ENCODE measurements at places on chromosomes 4 and X. TPM values are rescaled to one million over a fixed set of nuclear protein-coding genes. Genes with fewer than 3 reads are reported as not detected.

DNA sequence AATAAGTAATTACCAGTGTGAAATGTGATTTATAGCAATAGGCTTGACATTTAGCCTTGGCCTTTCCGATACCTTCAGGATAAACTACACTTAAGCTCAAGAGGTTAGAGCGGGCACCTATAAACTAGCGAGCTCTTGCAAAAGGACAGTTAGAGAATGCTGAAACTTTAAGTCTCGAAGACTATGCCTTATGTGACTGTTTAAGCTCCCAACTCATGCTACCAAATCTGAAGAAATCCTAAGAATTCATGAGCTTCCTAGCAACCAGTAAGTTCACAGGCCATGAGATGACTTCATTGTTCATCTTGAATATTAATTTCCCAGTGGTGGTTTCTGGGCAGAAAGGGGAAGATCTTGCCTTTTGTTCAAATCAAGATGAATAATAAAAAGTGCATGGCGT lies 4.7 kb downstream of the STOX2 start:
- no peak for DNase-seq

- no peak for DNase-seq
Measured at GRCh38 chr4:21901281-21901680, 47.3 kb downstream of the KCNIP4 start.

GRCh38 chr4:68655764-68656444 lies 14.5 kb downstream of the UGT2B15 start:
- DNase-seq, result peak; percentile 38

GRCh38 chr4:108465886-108466500 lies 154.4 kb upstream of the RPL34 start:
- DNase-seq, result no peak

GRCh38 chrX:134019567-134020206 lies 34.3 kb upstream of the GPC3 start:
- DNase-seq, result no peak

- DNase-seq, result no peak
Measured at GRCh38 chr4:101911616-101912015, 121.1 kb downstream of the BANK1 start.

DNA sequence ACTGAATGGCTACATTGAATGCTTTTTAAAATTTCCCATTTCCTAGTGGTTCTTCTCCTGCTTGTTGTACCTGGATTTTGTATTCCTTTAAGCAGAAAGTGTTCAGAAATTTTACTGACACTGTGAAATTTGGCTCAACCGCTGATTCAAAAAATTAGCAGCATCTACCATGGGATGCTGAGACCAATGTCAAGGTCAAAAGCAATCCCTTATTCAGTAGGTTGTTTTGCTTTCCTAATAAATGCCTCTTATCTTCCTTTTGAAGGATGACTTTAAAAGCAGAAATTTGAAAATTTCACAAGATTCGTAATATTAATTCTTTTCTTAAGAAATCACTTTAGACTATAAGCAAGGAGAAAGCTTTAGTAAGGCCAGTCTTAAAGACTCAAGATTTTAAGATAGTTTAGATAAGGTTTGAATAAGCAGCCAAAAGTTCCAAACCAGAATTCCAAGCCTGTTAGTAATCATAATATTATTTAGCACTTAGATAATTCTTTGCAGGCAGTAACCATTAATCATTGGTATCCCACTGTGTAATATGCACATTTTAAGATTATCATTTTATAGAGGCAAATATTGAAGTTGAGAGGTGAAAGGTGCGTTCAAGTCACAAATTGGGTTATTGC lies 508.8 kb downstream of the ANKRD50 start:
- DNase-seq, result no peak

GRCh38 chr4:54780149-54780495 lies 122.4 kb downstream of the KIT start:
- DNase-seq, result no peak

GRCh38 chr4:159706704-159707103 lies 603.8 kb downstream of the RAPGEF2 start:
- no peak for DNase-seq

GRCh38 chrX:151370906-151371305 lies 26.1 kb upstream of the VMA21 start:
- no peak for DNase-seq

DNA sequence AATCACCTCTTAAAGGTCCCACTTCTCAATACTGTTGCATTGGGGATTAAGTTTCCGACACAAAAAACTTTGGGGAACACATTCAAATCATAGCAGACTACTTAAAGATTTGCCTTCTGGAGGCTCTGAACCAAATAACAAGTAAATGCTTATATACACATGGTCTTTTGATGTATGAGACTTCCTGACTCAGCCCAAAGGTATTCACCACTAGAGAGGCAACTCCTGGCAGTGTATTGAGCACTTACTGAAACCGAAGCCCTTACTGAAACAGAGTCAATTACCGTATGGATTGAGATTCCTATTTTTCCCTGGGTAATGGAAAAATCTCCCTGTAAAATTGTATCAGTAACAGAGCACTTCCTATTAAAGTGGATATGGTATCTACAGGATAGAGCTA lies 45.4 kb downstream of the ZCCHC13 start:
- peak; percentile 31 for DNase-seq

- DNase-seq, result no peak
Measured at GRCh38 chrX:34053931-34054330, 78.2 kb downstream of the FAM47A start.

- no peak for DNase-seq
Measured at GRCh38 chrX:81120258-81120935, 81.3 kb downstream of the HMGN5 start.

- no peak for DNase-seq
Measured at GRCh38 chr4:154595807-154596206, 5.3 kb upstream of the FGA start.

DNA sequence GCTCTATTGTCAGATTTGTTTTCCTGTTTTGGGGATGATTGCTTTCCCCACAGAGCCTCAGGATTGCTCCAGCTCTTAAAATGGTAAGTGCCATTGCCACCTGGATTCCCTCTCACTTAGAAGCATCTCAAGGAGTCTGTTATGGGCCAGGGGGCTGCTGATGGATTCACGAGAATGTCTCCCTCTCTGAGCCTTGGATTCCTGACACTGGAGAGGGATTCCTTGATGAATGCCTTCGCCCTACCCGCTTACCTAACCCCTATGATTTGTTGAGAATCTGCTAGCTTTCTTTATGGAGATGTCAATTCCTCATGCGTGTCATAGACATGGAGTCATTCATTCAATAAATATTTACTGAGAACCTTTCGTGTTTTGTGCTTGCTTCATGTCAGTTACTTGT lies 36.9 kb upstream of the TENM3 start:
- no peak for DNase-seq

DNA sequence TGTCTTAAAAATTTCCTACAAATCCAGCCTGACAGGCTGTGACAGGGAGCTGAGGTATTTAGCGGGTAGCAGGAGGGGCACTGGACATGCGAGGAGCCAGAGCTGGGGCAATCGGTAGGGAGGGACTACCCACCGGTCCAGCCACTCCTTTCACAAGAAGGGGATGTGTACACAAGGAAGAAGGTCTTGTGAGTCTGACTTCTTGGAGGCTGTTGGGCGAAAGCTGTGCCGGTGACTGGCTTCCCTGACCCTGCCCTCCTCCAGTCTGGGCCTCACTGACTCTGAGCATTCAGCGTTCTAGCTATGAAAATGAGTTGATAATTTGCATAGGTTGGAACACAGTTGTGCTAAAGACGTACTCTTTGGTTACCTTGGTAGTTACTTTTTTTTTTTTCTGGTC lies 12.7 kb upstream of the CXCL8 start:
- no peak for DNase-seq

GRCh38 chrX:53831662-53832635 lies 145.4 kb upstream of the HUWE1 start:
- DNase-seq, result no peak

GRCh38 chr4:128501239-128501638 lies 213.6 kb upstream of the PGRMC2 start:
- no peak for DNase-seq

GRCh38 chr4:16967722-16968121 lies 69.3 kb upstream of the LDB2 start:
- no peak for DNase-seq

DNA sequence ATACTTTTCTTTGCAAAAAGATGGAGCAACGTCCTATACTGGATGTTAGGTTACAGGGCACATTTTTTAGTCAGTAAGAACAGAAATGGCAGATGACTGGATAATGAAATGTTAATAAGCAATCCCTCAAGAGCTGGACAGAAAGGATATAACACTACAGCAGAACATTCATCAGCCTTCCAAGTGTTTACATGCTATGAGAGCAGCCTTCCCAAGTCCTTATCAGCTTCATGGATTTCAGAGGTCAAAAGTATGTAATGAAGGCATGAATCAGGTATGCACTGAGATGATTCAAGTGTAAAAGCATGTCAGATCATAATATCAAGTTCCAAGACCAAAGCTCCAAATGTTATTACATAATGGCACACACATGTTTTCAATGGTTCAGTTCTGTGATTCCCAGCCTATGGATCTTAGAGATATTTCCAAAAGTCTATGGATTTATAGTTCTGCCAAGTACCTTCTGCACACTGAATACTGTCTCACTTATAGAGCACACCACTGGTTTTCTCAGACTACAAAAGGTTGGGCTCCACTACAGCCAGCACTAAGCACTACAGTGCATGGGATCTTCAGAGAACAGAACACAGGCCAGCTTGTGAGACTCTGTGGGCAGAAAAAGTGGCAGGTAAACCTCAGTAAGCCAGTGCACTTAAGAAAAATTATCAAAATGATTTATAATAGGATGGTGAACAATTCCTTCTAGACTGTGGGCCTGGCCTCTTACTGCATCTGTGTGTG lies 49.2 kb downstream of the GPC4 start:
- DNase-seq, result no peak

DNA sequence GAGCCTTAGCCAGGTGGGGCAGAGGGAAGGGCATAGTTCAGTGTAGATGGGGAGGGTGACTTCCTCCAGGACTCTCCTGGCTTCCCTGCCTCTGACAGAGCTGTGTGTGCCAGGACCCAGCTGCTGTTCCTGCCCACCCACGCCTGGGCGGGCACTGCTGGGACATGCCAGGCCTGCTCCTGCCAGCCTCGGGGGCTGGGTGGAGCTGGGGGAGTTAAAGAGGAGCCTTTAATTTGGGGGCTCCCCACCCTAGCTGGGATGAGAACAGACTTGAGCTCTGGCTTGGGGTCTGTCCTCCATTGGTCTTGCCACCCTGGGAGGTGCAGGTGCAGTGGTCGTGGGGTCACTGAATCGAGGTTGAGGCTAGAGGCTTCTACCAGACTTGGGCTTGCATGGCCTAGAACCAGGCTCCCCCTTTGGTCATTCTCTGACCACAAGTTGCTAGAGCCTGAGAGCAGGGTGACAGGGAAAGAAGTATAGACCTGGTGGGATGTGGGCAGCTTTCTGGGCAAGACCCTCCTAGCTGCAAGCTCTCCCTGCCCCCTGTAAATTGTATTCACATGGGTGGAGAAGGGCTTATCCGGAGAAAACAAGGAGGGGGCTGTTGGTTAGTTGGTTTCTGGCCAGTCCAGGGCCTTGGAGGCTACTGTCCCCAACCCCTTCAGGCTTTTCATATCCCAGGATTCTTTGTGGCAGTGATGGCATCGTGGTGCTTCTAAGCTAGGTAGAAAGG lies 5.7 kb downstream of the EFNB1 start:
- no peak for DNase-seq

DNA sequence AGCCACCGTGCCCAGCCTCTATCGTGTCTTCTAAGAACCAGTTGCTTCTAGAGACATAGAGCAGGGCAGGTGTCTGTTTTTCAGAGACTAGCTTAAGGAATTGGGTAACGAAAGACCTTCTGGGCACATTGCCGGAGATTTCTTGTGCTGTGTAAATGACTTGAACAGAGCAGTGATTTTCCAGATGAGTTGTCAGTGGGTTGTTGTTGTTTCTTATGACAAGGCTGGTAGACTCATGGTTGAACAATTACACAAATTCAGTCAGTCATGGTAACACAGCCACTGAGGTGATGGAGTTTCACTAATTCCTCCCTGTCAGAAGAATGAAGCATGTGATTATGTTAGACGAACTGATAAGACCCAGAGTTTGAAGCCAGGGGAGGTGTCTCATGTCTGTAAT lies 20.5 kb upstream of the DDX3X start:
- peak; percentile 66 for DNase-seq

DNA sequence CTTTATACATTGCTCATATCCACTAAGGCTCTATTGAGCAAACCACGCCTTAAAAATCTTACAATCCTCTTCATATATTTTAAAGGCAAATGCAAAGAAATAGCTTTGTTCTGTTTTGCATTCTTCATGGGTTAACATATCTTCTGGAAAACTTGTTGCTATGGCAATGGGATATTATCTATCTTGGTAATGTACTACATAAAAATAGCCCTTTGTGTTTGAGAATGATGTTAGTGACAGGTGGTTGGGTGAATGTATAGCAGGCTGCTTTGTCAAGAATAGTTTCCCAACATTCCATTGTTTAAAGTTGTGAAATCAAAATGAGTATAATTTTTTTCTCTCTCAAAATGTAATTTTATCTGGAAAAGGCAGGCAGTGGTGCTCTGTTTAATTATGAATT lies 16.8 kb downstream of the REPS2 start:
- DNase-seq, result no peak

DNA sequence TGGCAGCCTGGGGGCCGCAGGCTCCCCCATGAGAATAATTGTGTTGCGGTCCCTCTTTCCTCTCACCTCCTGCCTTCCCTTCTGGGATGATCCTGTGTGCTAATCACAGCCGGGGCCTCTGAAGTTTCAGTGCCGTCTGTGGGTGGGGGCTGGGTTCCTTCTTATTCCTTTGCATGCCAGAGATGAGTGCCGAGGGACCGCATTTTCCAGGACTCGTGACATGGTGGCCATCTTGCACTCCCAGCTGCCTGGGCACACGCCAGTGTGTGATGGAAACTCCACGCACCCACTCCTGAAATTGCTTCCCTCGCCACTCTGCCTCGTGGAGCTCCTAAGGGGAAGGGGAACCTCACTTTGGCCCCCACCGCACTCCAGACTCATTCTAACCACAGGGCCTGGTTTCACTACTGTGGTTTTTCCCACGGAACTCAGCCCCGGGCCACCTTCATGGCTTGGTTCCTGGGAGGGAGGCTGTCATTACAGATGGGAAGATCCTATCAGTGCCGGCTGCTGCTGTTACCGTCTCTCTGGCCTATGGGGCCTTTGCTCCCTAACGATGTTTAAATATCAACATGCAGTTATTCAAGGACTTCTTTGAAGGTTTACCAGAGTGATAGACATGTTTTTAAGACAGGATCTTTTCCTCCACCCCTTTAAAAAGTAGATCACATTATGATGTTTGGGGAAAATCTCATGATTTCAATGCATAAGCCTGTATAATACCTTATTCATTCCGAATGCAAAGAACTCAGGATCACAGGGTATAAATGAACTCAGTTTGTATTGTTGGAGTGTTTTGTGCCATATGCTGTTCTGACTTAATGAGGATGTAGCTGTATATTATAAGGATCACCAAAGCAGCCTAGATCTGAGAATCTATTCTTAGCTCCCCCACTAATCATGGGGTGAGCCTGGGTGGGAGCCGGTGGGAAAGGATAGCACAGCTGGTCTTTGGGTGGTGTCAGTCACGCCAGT lies 89.6 kb downstream of the SORCS2 start:
- no peak for DNase-seq

Gene WDR45
- total RNA-seq, result 115 TPM

Gene RASGEF1B
- 13.6 TPM for total RNA-seq

Gene IBSP
- not detected for total RNA-seq

Gene ANXA10
- not detected for total RNA-seq

Gene MTNR1A
- not detected for total RNA-seq

Gene PPP1R2C
- not detected for total RNA-seq

Gene USP46
- 12.6 TPM for total RNA-seq

Gene CENPVL1
- total RNA-seq, result 0.96 TPM

Gene GAGE12H
- total RNA-seq, result not detected

Gene RIPPLY1
- not detected for total RNA-seq
